ENCODE measurements at places on chromosomes 6 and 20.

DNA sequence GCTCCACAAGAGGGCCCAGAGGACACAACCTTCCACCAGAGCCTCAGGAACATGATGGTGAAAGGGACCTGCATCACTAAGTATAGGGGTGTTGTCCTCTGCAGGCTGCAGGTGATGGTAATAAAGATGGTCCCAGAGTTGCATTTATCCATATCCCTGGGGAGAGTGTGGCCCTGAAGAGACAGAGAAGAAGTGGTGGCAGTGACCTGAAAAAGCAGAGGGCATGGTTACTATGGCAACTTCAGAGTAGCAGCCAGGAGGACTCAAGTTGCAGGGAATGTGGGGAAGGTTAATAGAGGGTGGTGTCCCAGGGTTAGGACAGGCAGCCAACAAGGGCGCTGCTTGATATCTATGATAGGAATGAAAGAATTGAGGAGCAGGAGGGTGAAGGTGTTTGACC, 57.1 kb downstream of the HLA-A start:
- DNase-seq, result no peak

DNA sequence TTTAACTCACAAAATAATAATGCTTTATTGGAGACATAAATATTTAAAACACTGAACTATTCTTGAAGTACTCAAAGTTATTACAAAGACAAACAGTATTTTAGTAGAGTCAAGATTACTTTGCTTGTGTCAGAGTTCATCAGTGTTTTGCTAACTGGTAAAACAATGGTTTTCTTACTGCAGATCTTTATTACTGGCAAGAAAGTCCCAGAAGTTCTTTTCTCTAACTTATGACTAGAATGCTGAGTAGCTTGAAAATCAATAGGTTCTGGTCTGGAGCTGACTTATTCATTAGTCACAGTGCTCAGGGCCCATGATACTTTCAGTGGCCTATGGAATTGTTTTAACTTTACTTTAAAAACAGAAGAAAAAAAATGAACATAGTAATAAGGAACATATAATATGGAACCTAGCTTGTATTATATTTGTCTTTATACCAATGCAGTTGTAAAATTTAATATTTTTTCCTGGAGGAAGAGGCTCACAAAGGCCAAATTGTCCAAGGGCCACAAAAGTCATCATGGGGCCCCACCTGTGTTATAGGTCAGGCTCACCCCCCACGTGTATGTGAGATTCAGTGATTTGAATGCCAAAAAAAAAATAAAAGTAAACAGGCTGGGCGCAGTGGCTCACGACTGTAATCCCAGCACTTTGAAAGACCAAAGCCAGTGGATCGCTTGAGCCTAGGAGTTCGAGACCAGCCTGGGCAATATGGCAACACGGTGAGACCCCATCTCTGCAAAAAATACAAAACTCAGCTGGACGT, 53.3 kb downstream of the PLEKHG1 start:
- DNase-seq, result peak; percentile 28

GRCh38 chr6:131823276-131823902, 15.6 kb downstream of the ENPP1 start:
- peak; percentile 49 for DNase-seq

- peak; percentile 73 for DNase-seq
Observed at GRCh38 chr6:74946961-74947360, 258.9 kb downstream of the COL12A1 start.

GRCh38 chr6:119535332-119535731, 185.8 kb upstream of the MAN1A1 start:
- no peak for DNase-seq

GRCh38 chr20:25459111-25459830, 51.8 kb downstream of the GINS1 start:
- DNase-seq, result no peak
